ENCODE measurements at places on chromosomes 4 and X. TPM values are rescaled to one million over a fixed set of nuclear protein-coding genes. Genes with fewer than 3 reads are reported as not detected.

ZNF732 gene
- 0.66 TPM for total RNA-seq

DAPP1 gene
- not detected for total RNA-seq

ADRA2C gene
- total RNA-seq, result 1.5 TPM

FAM133A gene
- total RNA-seq, result 0.25 TPM

ARL9 gene
- under 0.01 TPM for total RNA-seq

CT45A6 gene
- total RNA-seq, result not detected
